ENCODE measurements at places on chromosomes 3 and 15. TPM values are rescaled to one million over a fixed set of nuclear protein-coding genes. Genes with fewer than 3 reads are reported as not detected.

GRCh38 chr3:122636697-122637096, 43.9 kb upstream of the PARP14 start:
- no peak overlapping the region for H3K4me3 ChIP-seq
- no peaks in the 10 kb centered on the region for H3K36me3 ChIP-seq
- no peaks in the 10 kb centered on the region for H3K4me1 ChIP-seq

Gene C3orf85
- total RNA-seq: not detected

- no peak for DNase-seq
- H3K27me3 ChIP-seq: no peaks in the 10 kb centered on the region
- H3K36me3 ChIP-seq: no peaks in the 10 kb centered on the region
- H3K4me3 ChIP-seq: no peak overlapping the region
- H3K27ac ChIP-seq: no peak overlapping the region
These were observed 59.2 kb downstream of the PIAS1 start for GRCh38 chr15:68113273-68113672.

GRCh38 chr3:196047391-196048030, 34.4 kb downstream of the TFRC start:
- no peaks in the 10 kb centered on the region for H3K4me1 ChIP-seq
- no peak overlapping the region for H3K27ac ChIP-seq
- H3K36me3 ChIP-seq: peaks cover 40% of the 10 kb centered on the region

Gene TLR9
- total RNA-seq: 0.30 TPM

DNA sequence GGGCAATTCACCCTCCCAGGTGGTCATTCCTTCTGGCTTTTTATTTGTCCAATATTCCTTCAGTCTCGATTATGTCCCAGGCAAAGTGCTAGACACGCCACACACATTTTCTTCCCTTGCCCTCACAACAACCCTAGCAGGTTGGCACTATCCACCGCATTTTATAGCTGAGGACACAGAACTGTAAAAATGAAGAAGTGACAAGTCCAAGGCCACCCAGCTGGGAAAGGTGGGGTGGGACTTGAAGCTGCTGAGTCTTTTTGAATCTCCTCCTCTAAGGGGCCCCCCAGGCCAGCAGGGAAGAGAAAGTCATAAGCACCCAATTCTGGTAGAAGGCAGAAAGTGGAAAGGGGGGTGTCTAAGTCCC, 60.6 kb downstream of the CEMIP start:
- no peaks in the 10 kb centered on the region for H3K36me3 ChIP-seq
- H3K27ac ChIP-seq: peak overlapping the region; percentile 25
- H3K4me3 ChIP-seq: no peak overlapping the region
- no peaks in the 10 kb centered on the region for H3K27me3 ChIP-seq
- peaks cover 68% of the 10 kb centered on the region for H3K4me1 ChIP-seq

Measured in PC-9 (cell line).